ENCODE measurements at places on chromosomes 2 and 18.

- DNase-seq, result no peak
These were observed 399.7 kb downstream of the PARD3B start for GRCh38 chr2:204944927-204945326.

DNA sequence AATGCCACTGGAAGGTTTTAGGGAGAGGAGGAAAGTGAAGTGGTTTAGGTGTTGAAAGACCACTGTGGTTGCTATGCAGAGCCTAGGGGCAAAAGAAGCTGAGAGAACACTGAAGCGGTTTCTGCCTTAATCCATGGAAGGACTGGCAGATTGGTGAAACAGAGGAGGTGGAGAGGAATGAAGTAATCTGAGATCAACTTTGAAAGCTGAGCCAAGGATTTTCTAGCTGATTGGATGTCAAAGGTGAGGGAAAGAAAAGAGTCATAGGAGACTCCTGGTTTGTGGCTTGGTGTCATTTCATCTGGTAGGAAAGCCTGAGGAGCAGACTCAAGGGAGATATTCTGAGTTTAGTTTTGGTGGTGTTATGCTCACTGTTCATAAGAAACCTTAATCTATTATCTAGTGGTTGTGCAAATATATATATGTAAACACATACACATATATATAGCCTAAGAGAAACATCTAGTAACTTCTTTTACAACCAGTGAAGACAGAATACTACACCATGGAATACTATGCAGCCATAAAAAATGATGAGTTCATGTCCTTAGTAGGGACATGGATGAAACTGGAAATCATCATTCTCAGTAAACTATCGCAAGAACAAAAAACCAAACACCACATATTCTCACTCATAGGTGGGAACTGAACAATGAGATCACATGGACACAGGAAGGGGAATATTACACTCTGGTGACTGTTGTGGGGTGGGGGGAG is 134.1 kb upstream of the CREB1 start:
- peak; percentile 26 for DNase-seq

DNA sequence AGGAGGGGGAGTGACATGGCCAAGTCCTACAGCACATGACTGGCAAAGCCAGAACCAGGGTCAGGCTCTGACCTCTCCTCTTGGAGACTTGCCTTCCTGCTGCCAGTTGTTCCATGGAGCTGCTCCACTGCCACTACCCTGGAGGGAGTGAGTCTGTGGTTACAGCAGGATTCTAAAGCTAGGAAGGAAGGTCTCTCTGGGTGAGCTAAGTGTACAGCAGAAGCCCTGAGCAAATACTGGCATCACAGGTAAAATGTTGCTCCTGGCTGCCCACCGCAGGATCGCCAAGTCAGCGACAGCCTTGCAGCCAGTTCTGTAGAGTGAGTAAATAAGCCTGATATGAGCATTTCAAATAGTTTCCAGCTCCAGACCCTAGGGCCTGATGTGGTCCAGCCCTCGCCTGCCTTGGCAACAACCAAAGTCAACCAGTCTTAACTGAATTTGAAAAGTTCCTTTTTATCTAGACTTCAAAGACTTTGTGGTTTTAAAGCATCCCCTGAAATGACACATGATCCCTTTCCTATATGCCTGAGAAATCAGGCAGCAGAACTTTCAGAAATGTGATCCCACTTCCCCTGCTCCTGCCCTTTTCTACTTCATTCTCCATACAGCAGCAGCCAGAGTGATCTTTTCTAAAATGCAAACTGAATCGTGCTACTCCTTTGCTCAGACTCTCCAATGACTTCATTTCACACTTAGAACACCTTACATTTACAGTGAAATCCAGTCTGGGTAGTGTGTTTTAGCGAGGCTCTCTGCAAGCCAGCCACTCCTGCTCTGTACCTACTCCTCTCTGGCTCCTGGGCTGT is 114.3 kb downstream of the MGAT5 start:
- peak; percentile 85 for DNase-seq

GRCh38 chr2:131037398-131038257 is 55.6 kb downstream of the FAM168B start:
- no peak for DNase-seq

- DNase-seq, result peak; percentile 75
These were observed 9.3 kb upstream of the GPR35 start for GRCh38 chr2:240615820-240616547.

DNA sequence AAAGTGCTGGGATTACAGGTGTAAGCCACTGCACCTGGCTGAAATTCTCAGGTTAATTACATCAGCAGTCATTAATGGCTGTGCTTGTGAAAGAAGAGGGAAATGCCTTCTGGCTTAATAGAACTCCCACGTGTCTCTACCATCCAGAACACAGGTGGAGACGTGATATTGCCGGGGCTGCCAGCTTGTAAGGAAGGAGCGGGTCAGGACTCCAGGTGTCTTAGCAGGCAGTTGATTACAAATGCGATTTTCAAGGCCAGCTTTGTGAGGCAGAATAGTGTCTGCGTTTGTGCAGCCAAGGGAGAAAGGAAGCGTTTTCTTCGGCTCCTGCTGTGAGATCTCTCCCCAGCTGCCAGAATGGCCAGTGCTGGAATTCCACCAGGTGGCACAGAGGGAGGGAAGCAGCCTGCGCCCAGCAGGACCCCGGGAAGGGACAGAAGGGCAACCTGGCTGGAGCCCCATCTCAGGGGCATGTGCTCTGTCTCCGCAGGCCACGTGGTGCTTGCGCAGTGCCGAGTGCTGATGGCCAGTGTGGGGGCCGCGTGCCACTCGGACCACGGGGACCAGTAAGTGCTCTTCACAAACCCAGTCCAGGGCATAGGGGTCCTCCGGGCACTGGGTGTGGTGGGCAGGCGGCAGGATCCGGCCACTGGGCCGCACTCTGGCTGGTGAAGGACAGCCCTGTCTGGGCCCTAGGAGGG is 3.7 kb upstream of the ESPNL start:
- DNase-seq, result no peak

- no peak for DNase-seq
These were observed 172.8 kb downstream of the ANTXR1 start for GRCh38 chr2:69185807-69186206.

GRCh38 chr18:28576941-28577340 is 400.0 kb upstream of the CDH2 start:
- DNase-seq, result no peak

GRCh38 chr2:29196792-29197788 is 81.9 kb downstream of the CLIP4 start:
- peak; percentile 76 for DNase-seq

- no peak for DNase-seq
These were observed 2.5 kb upstream of the ICOS start for GRCh38 chr2:203934041-203934492.

All from astrocyte of the hippocampus (primary cell).